ENCODE measurements at places on chromosomes 12 and 14.

- DNase-seq, result no peak
Measured at GRCh38 chr12:25322918-25323531, 72.3 kb upstream of the KRAS start.

GRCh38 chr12:62738616-62739015 lies 196.3 kb downstream of the PPM1H start:
- no peak for DNase-seq

- no peak for DNase-seq
Measured at GRCh38 chr14:94389731-94390371, 1.4 kb upstream of the SERPINA1 start.

GRCh38 chr14:68402525-68403101 lies 390.3 kb downstream of the ZFP36L1 start:
- DNase-seq, result no peak

GRCh38 chr14:78970677-78971076 lies 800.5 kb downstream of the NRXN3 start:
- no peak for DNase-seq
